Endothelial cell (in vitro differentiated cells): ENCODE measurements at places on chromosomes 12 and 14.

- no peak for DNase-seq
Observed at GRCh38 chr14:92568621-92569479, 55.3 kb downstream of the RIN3 start.

GRCh38 chr12:48040354-48040753 lies 36.1 kb upstream of the COL2A1 start:
- DNase-seq: no peak

DNA sequence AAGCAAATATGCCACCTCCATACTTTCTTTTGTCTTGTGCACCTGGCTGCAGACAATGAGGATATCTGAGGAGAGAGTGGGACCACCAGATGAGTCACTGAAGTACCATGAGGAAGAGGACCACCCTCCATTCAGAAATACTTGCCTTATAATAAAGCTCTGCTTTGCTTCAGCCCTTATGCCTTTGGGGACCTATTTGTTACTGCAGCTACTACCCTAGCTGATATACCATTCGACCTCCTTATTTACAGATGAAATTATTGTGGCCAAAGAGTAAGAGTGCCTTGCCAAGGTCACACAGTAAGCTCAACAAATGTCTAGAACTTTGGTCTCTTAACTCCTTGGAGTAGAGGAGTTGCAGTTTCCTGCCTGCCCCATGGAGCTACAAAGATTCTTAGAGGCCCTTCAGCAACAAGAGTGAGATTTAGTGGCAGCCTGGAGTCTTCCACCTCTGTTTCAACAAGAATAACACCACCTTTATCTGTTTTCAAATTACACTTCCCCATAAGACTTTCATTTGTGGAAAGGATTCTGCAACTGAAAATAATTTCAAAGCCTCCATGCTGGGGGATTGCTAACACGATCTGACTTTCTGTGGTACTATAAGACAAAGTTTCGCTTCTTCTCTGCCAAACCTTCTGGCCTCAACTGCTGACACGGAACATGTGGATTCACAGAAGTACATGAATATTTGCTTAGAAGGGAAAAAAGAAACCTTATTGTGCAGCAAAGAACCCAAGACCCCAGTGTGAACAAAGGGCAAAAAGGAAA lies 3.6 kb downstream of the CMKLR1 start:
- no peak for DNase-seq

GRCh38 chr12:110649341-110649847 lies 35.5 kb downstream of the TCTN1 start:
- no peak for DNase-seq

GRCh38 chr12:68290126-68290525 lies 36.7 kb upstream of the IL22 start:
- no peak for DNase-seq

DNA sequence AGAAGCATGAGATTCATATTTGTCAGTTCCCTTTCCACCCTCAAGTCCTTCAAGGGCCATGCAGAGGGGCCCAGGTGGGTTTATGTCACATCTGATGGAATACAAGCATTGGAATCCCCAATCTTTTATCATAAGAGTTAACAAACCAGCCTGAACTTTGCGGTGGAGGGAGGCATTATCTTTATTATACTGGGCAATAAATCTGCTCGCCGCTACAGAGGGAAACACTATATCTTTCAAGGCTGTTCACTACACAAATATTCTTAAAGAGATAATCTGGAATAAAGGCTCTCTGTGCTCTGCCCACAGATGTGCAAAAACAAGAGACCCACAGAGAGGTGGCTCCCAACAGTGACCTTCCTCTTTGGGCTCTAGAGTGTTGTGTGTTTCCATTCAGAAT lies 153.6 kb upstream of the PLEKHA5 start:
- no peak for DNase-seq

DNA sequence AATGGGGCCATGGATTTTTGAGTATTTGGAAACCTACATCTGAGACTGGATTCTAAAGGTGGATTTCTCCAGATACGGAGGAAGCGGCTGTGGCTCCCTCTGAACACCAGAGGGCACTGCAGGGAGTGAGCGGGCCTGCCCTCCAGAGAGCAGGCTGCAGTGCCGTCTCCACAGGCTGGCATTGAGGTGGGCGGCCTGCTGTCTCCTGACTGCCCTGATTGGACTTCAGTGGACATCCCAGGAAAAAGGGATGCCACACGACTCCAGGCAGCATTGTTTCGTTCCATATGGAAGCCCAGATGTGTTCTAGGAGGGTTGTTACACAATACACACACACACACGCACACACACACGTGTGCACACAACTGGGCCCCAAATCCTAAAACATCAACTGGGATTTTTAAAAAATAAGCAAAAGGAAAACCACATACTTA lies 20.9 kb upstream of the ANO2 start:
- DNase-seq: peak; percentile 79

- DNase-seq: no peak
Observed at GRCh38 chr12:46214668-46215436, 54.0 kb downstream of the SLC38A1 start.

- no peak for DNase-seq
Observed at GRCh38 chr12:76874027-76874426, 4.8 kb downstream of the CSRP2 start.

GRCh38 chr12:130337488-130338303 lies at the start of gene PIWIL1:
TSS of gene PIWIL1 (plus strand) at chr12:130337887. CDS start at chr12:130342592, 4,705 bp downstream.
- no peak for DNase-seq

DNA sequence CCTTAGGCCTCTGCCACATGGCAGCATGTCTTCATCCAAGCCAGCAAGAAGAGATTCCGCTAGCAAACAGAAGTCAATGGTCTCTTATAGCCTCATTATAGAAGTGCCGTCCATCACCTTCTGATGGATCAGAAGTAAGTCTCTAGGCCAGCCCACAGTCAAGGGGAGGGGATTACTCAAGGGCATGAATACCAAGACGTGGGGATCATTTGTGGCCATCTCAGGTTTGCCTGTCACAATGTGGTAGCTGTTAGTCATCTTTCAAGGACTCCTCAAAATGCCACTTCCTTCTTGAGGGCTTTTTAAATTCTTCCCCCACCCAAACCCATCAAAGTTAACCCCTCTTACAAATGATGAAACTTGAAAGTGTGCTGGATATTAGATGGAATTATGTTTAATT lies 8.1 kb upstream of the ADCY6 start:
- no peak for DNase-seq

DNA sequence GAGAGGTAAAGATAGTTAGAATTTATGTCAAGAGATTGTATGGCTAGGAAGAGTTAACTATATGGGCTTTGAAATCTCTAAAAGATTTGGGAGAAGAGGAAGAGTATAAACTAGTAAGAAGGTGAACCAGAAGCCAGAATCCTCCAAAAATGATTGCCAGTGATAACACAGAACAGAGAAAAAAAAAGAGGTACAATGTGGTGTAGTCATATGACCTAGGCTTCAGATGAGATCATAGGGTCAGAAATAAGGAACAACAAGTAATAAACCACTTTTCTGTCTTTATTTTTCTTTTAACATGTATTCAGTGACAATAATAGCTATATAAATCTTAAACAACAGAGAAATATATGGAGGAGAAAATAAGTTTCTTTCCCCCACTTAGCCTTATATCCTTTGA lies 2.0 kb upstream of the NECAP1 start:
- DNase-seq: no peak

- DNase-seq: no peak
Observed at GRCh38 chr12:116628989-116629388, 69.8 kb downstream of the MAP1LC3B2 start.

DNA sequence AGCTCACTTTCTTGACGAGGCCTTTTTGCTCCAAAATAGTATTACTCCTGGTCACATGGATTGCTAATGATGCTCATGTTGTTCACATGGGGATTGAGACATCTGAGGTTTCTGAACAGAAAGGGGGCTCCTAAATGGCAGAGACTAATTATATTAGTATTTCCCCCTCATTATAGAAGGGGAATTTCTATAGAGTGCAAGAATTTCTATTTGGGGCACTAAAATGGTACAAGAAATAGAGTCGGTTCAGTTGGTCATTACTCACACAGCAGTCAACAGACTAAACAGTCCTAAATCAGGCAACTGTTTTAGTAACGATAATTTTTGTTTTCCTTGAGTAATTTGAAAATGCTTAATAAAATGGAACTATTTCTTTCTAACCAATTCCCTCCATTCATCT lies 108.9 kb downstream of the DACT1 start:
- no peak for DNase-seq

DNA sequence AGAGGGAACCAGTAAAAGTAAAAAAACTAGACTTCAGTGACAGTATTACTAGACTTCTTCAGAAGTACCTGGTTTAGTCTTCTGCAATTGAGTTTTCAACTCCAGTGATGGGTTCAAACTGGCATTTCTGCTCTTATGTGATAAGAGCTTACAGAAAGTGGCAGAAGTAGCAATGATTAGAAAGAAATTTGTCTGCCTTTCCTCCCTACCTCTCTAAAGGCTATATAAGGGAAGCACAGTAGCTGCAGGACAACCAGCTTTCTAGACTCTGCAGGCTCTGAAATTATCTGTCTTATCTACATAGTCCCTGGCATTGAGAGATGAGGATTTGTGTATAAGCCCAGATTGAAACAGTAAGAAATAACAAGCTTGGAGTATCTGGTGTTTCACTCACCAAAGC lies 107.5 kb downstream of the DAAM1 start:
- no peak for DNase-seq

DNA sequence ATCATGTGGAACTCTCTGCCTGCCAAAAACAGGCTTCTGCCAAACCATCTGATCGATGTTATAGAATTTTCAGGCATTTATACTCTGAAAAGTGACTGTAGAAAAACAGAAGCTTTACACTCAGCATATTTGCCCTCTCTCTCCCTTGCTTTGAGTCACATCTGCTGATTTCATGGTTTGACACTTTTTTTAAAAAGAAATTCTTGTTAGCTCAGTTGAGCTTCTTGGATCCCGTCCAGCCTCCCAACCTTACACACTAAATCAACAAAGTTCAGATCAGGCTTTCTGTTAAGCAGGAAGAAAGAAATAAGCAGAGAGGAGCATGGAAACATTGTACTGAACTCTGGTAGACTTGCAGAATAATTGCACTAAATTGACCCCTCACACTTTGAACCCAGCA lies 193.6 kb upstream of the SEL1L start:
- no peak for DNase-seq

GRCh38 chr12:123398550-123399254 lies 14.8 kb downstream of the KMT5A start:
- no peak for DNase-seq

- no peak for DNase-seq
Observed at GRCh38 chr12:5071496-5071895, 27.8 kb downstream of the KCNA5 start.

DNA sequence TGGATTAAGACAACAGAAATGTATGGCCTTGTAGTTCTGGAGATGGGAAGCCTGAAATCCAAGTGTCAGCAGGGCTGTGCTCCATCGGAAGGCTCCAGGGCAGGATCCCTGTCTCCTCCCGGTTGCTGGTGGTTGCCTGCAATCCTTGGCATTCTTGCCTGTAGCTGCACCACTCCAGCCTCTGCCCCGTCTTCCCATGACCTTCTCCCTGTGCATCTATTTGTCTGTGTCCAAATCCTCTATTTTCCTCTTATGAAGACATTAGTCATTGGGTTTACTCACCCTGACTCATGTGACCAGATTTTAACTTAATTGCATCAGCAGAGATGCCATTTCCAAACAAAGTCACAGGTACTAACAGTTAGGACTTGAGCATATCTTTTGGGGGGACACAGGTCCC lies 15.1 kb downstream of the TUNAR start:
- no peak for DNase-seq

- no peak for DNase-seq
Observed at GRCh38 chr12:82866946-82867345, 180.2 kb downstream of the TMTC2 start.

- DNase-seq: no peak
Observed at GRCh38 chr12:50992819-50993218, 33.4 kb downstream of the SLC11A2 start.

GRCh38 chr12:106134294-106134949 lies 4.3 kb downstream of the NUAK1 start:
- DNase-seq: no peak

- DNase-seq: no peak
Observed at GRCh38 chr12:33290703-33291102, 148.9 kb downstream of the SYT10 start.

DNA sequence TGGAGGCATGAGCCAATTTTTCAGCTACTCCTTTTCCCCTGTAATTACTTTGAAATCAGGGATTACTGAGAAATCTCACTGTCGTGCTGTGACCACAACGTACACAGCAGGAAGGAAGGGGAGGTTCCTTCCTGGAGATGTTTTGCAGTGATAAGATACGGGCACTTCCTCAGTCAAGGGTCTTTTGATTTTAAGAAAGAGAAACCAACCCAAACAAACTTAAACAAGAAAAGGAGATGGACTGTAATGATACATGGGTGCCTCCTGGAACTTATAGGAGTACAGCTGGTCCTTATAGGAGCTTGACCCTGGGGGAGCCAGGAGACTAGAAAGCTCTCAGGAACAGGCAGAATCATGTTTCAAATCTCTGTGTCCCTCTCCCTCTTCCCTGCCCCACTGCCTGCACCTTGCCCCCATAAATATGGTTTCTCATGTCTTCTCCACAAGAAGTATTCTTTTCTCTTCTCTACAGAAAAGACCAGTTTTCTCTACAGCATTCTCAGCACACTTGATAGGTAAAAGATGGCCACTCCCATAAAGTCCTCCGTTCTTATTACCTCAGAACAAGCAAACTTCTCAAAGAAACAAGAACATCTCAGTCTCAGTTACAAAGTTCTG lies 281.1 kb upstream of the AMIGO2 start:
- DNase-seq: peak; percentile 36

GRCh38 chr12:126591533-126591932 lies 1526.3 kb downstream of the AACS start:
- no peak for DNase-seq

- no peak for DNase-seq
Observed at GRCh38 chr12:100279159-100279558, 12.2 kb downstream of the SCYL2 start.

DNA sequence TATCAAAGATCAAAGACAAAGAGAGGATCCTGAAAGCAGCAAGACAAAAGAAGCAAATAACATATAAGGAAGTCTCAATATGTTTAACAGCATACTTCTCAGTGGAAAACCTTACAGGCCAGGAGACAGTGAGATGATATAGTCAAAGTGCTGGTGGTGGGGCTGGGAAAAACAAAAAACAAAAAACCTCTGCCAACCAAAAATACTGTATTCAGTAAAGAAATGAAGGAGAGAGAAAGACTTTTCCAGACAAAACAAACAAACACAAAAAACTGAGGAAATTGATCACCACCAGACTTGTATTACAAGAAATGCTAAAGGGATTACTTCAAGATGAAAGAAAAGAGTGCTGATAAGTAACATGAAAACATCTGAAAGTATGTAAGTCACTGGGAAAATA lies 221.2 kb downstream of the ADGRD1 start:
- DNase-seq: no peak

- no peak for DNase-seq
Observed at GRCh38 chr12:86948851-86949250, 692.7 kb upstream of the MGAT4C start.

DNA sequence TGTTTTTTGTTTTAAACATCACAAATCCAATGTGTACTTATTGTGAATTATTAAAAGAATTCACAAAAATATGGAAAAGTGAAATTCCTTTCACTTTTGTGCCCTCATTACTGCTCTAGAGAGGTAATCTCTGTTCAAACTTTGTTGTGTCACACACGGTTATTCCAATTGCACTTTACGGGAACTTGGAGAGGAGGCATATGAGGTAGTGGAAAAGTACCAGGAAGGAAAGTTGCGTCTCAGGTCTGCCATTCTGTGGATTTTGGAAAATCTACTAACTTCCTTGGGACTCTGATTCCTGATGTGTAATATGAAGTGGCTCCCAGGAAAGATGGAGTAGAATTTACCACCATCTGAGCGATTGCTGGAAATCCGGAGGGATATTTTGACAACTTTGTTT lies 90.9 kb upstream of the DCN start:
- DNase-seq: no peak
